Foreskin fibroblast (primary cell): ENCODE measurements at places on chromosomes 7 and 10.

GRCh38 chr10:45580371-45581215 lies 92.0 kb downstream of the ZFAND4 start:
- no peak for DNase-seq

- DNase-seq = no peak
These were observed 384.9 kb downstream of the THSD7A start for GRCh38 chr7:11447106-11447505.

DNA sequence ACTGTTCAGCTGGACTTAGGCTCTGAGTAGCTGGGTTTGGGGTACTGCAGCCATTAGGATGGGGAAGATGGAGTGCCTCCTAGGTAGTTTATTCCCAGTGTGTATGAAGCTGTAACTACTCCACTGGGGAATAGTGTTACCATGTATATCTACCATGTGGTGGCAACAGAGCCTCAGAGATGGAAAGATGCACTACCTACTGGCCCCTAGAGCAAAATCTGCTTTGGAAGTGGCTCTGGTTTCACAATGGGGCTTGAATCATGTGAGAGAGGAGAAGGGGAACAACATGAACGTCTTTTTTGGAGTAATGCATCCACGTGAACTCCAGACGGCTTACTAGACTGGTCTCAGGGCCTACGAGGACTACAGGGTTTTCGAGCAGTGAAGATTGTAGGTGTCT lies 167.3 kb downstream of the CALCR start:
- DNase-seq = no peak

DNA sequence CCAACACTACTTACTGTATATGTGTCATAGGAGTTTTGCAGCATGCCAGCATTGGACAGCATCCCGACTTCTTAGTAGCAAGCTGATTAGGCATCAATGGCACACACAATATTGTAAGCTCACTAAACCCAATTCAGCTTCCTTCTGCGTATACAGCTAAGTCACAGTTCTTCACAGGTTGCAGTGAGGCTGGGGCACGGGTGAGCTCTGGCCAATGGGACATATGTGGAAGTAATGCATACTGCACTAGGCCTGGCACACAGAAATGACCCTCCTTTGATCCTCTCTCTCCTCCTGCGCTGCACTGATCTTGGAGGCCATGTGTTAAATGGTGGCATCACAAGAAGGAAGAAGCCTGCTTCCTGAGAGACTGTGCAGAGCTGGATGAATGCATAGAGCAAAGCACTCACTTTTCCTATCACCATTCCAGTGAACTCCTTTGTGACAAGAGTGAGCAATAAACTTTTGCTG lies 11.9 kb downstream of the RAB11FIP2 start:
- DNase-seq = peak; percentile 24

GRCh38 chr7:30136117-30136731 lies 1.4 kb downstream of the MTURN start:
- DNase-seq = no peak

DNA sequence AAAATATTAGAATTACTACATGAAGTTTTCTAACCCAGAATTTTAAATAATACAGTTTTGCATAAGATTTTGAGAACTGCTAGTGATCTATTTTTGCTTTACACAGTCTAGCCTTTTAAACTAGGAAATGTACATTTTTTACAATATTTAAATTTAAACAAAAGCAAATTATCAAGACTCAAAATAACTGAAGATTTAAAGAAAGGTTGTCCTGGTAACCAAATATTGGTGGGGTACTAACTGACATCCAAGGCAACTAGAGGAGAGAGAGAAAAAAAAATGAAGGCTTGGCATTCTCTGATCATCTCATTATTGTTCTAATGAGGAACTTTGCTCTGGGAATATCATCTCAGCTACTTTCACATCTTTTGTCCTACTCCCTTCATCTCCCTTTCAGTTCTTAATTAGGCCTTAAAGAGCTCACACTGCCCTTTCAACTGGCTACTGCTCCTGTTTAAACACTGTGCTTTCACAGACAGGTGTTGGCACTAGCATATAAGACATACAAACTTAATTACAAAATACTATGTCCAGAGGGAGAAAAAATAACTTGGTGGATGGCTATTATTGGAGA lies 33.7 kb downstream of the RAB11FIP2 start:
- DNase-seq = no peak

DNA sequence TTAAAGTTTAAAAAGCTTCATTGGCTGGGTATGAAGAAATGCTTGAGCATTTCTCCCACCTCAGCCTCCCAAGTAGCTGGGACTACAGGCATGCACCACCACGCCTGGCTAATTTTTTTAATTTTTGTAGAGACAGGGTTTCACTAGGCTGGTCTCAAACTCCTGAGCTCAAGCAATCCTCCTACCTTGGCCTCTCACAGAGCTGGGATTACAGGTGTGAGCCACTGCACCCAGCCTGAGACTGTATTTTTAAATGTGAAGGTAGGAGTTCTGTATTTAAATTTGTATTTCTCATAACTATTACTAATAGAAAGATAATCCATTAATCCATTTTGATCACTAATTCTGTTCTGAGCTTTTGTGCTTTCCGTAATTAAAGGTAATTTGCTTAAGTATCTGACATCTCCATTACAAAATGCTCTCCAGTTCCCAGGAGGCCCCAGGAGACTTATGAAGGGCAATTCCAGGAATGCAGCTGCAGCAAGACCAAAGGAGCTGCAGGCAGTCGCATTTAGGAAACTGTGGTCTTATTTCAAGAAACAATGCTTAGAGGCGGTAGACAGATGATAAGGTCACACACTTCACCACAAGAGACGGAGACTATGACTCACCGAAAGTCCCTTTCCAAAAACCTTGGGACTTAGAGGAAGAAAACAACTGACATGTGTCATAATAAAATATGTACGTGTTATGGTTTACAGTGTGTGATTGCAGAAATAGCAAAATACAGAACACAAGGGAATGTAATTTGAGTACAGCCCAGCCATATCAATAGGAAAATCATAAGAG lies 23.3 kb downstream of the YAE1 start:
- peak; percentile 80 for DNase-seq

- no peak for DNase-seq
These were observed 39.4 kb upstream of the GRB10 start for GRCh38 chr7:50822110-50822509.

DNA sequence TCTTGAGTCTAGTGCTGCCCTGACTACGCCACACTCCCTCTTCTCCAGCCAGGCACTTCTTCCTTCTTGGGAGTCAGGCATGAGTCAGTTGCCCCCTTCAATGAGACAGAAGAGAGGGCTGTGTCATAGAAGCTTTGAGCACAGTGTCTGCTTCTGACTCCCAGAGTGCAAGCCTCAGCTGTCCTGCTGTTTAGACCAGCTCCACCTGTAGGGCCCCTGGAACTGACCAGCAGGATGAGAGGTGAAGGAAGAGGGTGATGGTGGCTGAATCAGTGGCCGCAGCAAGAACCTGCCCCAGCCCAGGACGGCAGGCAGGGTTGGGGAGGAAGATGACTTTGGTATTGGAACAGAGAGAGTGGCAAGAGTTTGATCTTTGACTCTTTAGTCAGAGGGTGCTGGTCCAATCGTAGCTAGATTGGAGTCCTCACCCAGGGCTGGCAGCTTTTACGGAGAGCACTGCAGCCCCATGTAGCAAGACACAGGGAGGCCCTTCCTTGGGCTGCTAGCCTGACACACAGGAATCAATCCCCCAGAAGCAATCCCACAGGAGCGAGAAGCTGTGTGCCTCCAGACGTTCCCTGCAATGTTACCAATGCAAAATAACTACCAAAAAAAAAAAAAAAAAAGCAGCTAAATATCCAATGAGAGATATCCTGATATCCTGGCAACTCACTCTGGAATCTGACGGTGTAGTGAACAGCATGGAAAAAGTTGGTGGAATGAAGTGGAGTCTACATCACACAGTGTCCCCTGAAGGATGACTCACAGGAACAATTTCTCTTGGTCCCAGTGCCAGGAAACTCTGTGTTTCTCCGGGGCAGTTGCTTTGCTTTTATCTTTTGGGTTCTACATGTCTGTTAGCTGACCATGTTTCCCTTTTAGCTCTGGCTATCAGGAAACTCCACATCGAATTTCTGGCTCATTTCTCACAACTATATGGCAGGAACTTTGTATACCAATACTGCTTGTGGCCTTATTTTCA lies 6.9 kb downstream of the C10orf62 start:
- peak; percentile 88 for DNase-seq

- DNase-seq = no peak
These were observed 151.2 kb downstream of the AUTS2 start for GRCh38 chr7:69749372-69749979.

GRCh38 chr7:155002411-155003091 lies 373 bp downstream of the PAXIP1 start:
- DNase-seq = no peak
